ENCODE measurements at places on chromosomes 7 and 10.

DNA sequence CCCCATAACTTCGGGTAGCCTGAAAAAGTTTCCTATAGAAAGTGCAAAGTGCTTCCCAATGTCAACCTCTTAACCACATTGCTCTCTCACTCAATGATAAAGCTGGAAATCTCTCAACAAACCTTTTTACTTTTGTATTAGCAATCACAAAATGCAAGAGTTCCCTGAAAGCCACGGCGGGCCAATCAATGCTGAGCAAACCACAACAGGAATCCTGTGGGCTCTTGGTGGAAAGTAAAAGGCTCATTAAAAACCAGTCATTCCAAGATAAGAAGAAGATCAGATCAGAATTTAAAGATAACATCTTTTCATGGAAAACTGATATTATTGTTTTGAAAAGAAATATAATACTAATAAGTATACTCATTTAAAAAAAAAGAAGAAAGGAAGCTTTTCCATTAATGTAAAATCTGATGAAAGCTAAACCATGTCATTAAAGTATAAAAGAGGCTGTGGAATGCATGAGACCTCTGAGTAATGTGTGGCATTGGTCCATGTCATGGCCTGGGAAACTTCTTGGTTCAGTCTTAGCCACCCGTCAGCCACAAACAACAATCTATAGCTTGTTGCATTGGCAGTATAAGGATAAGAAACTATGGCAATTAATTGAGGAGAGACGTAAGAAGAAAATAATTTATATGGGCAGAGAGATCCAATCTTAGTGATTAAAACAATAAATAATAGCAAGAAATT is 1066.1 kb upstream of the SORCS1 start:
- no peak for DNase-seq

GRCh38 chr10:21724687-21725367 is 190.8 kb downstream of the MLLT10 start:
- peak; percentile 19 for DNase-seq

- DNase-seq, result no peak
Measured at GRCh38 chr10:22491931-22492615, 146.8 kb downstream of the SPAG6 start.

GRCh38 chr7:130396109-130396508 is 15.8 kb downstream of the CPA1 start:
- DNase-seq, result no peak

DNA sequence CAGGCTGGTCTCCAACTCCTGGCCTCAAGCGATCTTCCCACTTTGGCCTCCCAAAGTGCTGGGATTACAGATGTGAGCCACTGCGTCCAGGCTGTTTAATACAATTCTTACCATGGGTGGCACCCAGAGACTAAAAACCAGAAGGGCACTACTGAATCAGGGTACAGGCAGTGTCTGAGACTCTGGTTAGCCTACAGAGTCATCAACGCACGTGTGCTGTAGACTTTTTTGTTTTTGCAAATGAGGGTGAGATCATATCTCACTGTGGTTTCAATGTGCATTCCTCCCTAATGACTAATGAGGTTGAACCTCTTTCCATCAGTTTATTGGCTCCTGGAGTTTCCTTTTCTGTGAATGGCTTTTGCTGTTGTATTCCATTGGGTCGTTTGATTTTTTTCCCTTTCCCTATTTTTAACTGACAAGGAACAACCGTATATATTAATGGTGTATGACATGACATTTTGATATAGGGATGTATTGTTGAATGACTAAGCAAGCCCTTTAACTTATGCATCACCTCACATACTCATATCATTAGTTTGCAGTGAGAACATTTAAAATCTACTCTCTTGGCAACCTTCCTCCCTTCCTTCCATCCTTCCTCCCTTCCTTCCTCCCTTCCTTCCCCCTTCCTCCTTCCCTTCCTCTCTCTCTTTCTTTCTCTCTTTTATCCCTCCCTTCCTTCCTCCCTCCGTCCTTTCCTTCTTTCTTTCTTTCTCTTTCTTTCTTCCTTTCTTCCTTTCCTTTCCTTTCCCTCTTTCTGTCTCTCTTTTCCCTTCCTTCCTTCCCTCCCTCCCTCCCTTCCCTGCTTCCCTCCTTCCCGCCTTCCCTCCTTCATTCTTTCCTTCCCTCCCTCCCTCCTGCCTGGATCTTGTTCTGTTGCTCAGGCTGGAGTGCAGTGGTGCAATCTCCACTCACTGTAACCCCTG is 9.3 kb upstream of the TMEM270 start:
- no peak for DNase-seq

- no peak for DNase-seq
Measured at GRCh38 chr10:67114945-67115344, 189.1 kb downstream of the LRRTM3 start.

GRCh38 chr7:101077303-101078086 is 7.8 kb upstream of the TRIM56 start:
- peak; percentile 84 for DNase-seq

GRCh38 chr10:121975295-121976086 is 474 bp upstream of the NSMCE4A start:
- DNase-seq, result no peak

Data from CD8-positive, alpha-beta memory T cell (primary cell).